Activated CD4-positive, alpha-beta memory T cell treated with anti-CD3 and anti-CD28 coated beads, Interleukin-2, amount 10 ng/mL, durations not matched to agents 7 days and 5 days (primary cell): ENCODE measurements at places on chromosomes 16 and 17.
A peak's percentile ranks its signal among the peaks of the same experiment; 100 is the strongest.

GRCh38 chr17:32529604-32530003 is 42.8 kb downstream of the CDK5R1 start:
- no peak for DNase-seq

DNA sequence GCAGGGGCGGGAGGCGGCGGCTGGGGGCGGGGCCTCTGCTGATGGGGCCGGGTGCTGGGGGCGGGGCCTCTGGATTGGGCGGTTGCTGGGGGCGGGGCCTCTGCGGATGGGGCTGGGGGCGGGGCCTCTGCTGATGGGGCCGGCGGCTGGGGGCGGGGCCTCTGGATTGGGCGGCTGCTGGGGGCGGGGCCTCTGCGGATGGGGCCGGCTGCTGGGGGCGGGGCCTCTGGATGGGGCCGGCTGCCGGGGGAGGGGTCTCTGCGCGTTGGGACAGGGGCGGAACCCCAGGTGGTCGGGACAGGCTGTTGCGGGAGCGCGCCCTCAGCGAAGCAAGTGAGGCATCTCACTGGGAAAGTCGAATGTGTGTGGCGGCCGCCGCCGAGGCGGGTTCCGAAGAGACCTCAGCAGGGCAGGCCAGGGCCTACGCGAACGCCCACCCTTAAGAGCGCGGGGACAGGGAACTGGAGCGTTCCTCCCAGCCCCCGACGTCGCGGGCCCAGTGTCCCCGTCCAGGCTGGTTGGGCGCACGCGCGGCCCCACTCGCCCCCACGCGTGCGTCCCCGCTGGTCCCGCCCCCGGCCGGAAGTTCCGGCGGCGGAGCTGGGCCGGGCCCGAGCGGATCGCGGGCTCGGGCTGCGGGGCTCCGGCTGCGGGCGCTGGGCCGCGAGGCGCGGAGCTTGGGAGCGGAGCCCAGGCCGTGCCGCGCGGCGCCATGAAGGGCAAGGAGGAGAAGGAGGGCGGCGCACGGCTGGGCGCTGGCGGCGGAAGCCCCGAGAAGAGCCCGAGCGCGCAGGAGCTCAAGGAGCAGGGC is at the start of gene STUB1:
TSS of gene STUB1 (plus strand) at position 597 of the 811 bp plus-strand sequence. CDS start at position 713, 116 bp downstream.
- DNase-seq: peak; percentile 91

DNA sequence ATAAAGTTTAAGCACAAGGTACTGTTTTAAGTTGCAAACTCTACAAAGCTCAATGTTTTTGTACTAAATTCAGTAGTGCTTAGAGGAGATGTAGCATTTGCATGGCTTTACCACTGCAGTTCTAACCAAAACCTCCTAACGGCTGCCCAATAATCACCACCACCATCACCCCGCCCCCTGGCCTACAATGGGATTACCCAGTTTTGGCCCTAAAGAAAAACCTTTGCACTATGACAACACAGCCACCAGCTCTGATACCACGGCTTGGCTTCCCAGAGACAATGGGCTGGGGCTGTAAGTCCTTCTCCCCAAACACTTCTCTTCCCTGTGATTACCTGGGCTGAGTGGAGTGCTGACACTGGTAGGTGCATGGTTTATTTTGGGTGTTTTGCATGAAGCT is 58.4 kb upstream of the MTMR4 start:
- no peak for DNase-seq

GRCh38 chr16:87410968-87411367 is 18.8 kb downstream of the MAP1LC3B start:
- no peak for DNase-seq

DNA sequence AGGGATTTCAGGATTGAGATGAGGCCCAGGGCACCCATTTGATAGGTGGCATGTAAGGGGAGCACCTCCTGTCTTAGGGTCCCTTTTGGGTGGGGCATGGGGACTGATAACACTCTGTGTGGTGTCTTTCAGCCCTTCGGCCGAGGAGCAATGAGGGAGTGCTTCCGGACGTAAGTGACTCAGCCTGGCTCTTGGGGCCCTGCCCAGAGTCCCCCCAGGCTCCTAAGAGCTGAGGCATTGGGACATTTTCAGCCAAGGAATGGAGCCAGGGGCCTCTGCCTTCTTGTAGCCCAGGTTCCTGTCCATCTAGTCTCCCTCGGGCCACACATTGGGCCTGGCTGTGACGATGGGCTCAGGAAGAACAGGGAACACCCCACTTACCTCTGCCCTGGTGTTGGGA is 44.4 kb downstream of the EEF2K start:
- no peak for DNase-seq

DNA sequence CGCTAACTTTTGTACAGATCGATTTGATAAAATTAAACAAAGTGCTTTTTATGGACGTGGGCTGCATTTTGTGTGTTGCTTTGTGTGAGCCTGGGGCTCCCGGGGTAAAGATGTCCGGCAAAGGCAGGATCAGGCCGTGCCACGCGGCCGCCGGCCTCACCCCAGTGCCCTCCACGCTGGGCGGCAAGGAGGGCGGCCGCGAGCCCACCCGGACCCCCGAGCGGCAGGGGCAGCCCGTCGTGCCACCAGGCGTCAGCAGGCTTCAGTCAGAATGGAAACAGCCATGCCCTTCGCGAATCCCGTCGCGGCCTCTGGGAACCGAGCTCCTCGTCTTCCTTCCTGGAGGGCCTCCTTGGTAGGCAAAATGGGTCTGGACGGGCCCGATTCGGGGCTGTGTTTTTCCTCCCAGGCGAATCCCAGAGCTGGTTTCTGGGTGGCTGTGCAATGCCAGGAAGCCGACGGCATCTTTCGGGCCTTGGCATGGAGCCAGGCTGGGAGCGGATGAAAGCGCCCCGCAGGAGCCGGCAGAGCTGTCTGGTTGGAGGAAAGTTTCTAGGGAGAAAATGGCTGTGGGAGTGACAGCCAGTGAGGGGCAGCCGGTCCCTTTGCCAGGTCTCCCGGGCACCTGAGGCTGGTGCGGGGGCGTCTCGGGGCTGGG is 5.5 kb downstream of the SOX8 start:
- DNase-seq: no peak

DNA sequence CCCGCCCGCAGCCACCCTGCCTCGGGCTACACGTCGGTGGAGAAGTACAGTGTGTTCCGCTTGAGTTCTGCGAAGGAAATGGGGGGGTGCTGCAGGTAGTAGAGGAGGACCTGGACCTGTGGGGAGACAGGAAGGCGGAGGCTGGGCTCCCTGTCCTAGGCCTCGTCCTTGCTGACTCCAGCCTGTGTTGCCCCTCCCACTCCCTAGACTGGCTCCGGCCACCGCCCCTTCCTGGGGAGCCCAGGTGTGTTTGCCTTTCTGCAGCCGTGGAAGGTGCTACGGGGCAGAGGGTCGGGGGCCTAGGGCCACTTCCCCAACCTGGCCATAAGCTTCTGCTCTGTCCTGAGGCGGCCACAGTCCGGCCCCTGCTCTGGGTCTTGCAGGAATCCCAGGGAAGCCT is 9.1 kb downstream of the TIMM22 start:
- DNase-seq: no peak

DNA sequence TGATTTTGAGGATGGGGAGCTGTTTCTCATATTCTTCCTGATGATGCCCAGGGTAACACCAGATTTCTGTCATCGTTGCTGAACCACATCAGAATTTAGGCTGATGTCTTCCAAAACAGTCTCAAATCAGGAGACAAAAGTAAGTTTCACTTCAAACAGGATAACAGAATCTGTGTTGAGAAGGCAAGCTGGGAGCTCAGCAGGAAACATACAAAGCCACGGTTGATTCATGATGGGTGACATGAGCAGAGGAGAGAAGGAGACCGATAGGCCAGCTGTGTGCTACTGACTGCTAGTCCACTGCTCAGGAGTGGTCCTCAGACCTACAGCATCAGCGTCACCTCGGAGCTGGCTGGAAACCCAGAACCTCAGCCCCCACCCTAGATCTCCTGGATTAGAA is 62.9 kb upstream of the RCVRN start:
- no peak for DNase-seq

DNA sequence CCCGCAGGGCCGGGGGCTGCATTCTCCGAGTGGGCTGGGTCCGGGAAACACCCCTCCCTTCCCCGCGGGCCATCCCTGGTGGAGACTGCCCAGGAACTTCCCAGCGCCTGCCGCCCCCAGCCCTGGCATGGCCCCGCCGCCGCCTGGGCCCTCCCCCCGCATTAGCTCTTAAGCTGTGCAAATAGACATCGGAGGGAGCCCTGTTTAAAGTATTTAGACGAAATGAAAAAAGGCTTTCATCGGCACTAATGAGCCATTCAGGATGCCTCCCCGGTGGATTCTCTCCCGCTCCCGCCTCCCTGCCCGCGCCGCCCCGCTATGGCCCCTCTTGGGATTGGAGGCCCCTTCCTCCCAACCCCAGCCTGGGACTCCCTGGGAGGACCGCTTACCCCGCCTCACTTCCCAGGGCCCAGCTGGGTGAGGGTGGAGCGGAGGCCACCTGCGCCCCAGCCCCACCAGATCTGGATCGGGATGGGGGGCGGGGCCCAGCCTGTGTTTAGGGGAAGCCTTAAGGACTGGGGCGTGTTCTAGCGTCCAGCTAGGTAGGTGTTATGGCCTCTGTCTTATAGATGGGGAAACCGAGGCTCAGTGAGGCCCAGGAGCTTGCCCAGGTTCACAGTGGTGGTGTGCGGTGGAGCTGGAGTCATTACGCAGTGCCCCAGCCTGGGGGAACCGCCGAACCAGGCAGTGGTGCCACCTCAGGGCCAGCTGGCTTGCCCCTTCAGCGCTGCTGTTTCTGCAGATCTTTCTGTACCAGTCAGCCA is 19.7 kb downstream of the SEZ6 start:
- DNase-seq: no peak

- no peak for DNase-seq
Observed at GRCh38 chr16:19330841-19331397, 45.4 kb downstream of the CLEC19A start.

DNA sequence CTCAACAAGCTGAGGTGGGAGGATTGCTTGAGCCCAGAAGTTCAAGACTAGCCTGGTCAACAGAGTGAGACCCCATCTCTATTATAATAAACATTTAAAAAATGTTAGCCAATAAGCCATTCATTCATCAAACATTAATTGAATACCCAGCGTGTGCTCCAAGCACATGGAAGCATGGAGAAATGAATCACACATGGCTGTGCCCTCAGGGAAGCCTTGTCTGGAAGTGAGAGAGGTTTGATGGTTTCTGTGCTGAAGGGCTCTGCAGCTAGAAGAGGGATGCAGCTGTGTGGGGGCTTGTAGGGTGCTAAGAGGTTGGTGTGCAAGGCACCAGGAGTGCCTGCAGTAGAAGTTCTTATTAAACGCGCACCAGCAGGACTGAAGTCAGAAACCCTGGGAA is 11.2 kb downstream of the CYB5D2 start:
- no peak for DNase-seq

- no peak for DNase-seq
Observed at GRCh38 chr16:68640972-68641371, 4.1 kb upstream of the CDH3 start.

DNA sequence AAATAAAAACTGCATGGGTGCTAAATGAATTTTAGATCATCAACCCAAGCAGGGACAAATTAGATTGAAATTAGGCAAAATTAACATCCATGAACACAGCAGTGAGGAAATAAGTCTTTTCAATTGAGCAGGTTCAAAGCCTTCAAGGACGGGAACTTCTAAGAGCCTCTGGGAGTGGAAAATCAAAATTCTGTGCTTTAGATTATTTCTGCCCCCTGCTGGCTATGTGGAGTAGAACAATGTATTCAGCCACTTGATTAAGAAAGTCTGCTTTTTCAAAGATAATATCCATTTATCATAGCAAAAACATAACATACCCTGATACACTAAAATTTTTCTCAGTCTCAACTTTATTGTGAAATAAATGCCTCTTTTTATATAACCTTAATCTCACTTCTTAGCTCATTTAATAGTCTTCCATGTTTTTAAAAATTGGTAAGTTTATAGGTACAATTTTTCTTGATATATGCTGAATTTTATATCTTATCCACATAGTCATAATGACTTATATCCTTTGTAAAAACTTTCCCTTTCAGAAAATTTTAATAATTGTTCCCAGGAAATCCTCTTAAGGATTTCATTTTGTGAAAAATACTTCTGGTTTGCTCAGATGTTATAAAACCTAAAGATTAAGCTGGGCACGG is 28.1 kb upstream of the NOL11 start:
- peak; percentile 45 for DNase-seq

GRCh38 chr17:71192848-71193247 is 928.0 kb upstream of the SOX9 start:
- DNase-seq: no peak

GRCh38 chr16:81547194-81547938 is 102.8 kb downstream of the CMIP start:
- no peak for DNase-seq

DNA sequence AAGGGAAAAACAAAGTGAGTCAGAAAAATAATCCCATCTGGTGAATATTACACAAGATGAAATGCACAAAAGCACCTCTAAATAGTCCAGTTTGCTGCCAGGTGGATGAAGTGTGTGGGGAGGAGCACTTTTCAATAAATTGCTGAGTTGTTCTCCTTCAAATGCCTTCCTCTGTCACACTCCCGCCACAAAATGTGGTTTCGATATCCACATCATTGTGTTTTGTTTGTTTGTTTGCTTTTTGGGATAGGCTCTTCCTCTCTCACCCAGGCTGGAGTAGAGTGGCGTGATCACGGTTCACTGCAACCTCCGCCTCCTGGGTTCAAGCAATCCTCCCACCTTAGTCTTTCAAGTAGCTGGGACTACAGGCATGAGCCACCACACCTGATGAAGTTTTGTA is 24.6 kb upstream of the SHISA9 start:
- DNase-seq: no peak
